ENCODE measurements at places on chromosomes 6 and 20. TPM values are rescaled to one million over a fixed set of nuclear protein-coding genes. Genes with fewer than 3 reads are reported as not detected.
A peak's percentile ranks its signal among the peaks of the same experiment; 100 is the strongest.

GRCh38 chr6:135983718-135984343, 132.3 kb downstream of the PDE7B start:
- no peak overlapping the region for H3K27ac ChIP-seq
- peaks cover 10% of the 10 kb centered on the region for H3K4me1 ChIP-seq
- H3K4me3 ChIP-seq = no peak overlapping the region
- H3K36me3 ChIP-seq = no peaks in the 10 kb centered on the region
- H3K27me3 ChIP-seq = no peaks in the 10 kb centered on the region
- DNase-seq = no peak

Gene ETV7
- polyA plus RNA-seq = 0.99 TPM

DNA sequence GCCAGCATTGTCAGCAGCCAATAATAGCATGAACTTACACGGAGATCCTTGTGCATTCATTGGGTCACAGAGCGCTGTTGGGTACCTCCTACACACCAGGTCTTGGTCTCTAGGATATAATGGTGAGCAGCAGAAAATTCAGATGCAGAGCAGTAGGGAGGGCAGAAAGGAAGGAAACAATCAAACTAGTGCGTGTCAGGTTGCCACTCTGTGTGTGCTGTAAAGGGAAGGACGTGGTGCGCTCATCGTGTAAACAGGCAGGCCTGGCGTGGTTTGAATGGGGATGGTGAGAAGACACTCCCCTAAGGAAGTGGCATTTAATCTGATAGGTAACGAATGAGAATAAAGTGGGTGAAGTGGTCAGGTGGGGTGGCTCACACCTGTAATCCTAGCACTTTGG, 336.4 kb downstream of the CDH26 start:
- DNase-seq = no peak
- H3K4me1 ChIP-seq = no peaks in the 10 kb centered on the region
- no peak overlapping the region for H3K4me3 ChIP-seq
- H3K27me3 ChIP-seq = no peaks in the 10 kb centered on the region
- H3K27ac ChIP-seq = no peak overlapping the region
- H3K36me3 ChIP-seq = no peaks in the 10 kb centered on the region

GRCh38 chr20:45918779-45919537, 7.0 kb upstream of the PLTP start:
- H3K27ac ChIP-seq = no peak overlapping the region
- no peaks in the 10 kb centered on the region for H3K36me3 ChIP-seq
- no peak for DNase-seq
- H3K27me3 ChIP-seq = no peaks in the 10 kb centered on the region
- no peak overlapping the region for H3K4me3 ChIP-seq

DNA sequence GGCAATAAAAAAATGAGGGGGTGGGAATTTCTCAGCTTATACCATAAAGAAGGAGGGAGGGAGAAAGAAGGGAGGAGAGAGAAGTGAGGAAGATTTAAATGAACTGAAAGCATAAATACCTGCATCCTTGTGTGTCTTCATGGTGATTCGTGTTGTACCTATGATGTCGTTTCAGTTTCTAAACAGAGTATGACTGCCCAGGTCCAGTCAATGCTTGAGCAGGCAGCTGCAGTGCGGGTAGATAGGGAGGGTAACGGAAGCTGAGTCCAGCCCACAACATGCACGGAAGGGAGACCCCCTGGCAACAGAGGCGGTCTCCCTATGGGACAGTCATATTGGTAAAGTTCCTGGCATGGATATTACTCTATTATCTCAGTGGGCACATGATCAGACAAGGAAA, 184.5 kb downstream of the KIF16B start:
- no peaks in the 10 kb centered on the region for H3K36me3 ChIP-seq
- no peak overlapping the region for H3K4me3 ChIP-seq
- H3K27ac ChIP-seq = no peak overlapping the region
- no peaks in the 10 kb centered on the region for H3K27me3 ChIP-seq
- no peaks in the 10 kb centered on the region for H3K4me1 ChIP-seq

GRCh38 chr6:43013097-43013842, 476 bp downstream of the MEA1 start:
- peak; percentile 57 for DNase-seq
- peaks cover 10% of the 10 kb centered on the region for H3K36me3 ChIP-seq
- peaks cover 32% of the 10 kb centered on the region for H3K4me1 ChIP-seq

DNA sequence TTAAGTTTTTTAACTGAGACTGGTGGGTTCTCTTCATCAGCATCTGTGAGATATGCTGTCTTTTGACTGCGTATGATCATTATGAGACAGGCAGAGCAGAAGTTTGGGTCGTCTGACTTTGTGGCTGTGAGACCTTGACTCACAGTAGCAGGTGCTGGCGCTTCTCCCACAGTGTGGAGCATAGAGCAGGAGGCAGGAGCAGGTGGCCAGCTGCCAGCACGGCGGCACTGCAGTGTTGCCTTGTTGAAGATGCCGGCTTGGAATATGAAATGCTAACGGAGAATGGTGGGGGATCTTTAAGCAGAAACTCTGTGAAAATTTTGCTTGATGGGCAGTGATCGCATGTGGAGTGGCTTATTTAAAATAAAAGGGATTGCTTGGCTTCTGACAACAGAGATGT, 105.0 kb downstream of the TIAM2 start:
- H3K4me1 ChIP-seq = peaks cover 22% of the 10 kb centered on the region
- H3K27ac ChIP-seq = no peak overlapping the region
- no peak overlapping the region for H3K4me3 ChIP-seq
- H3K36me3 ChIP-seq = no peaks in the 10 kb centered on the region
- no peaks in the 10 kb centered on the region for H3K27me3 ChIP-seq
- DNase-seq = no peak

- DNase-seq = no peak
- H3K36me3 ChIP-seq = no peaks in the 10 kb centered on the region
- no peaks in the 10 kb centered on the region for H3K27me3 ChIP-seq
- no peak overlapping the region for H3K4me3 ChIP-seq
- H3K27ac ChIP-seq = no peak overlapping the region
These were observed 39.6 kb downstream of the TFEB start for GRCh38 chr6:41695825-41696224.

Gene SYCP2L
- 0.13 TPM for polyA plus RNA-seq

DNA sequence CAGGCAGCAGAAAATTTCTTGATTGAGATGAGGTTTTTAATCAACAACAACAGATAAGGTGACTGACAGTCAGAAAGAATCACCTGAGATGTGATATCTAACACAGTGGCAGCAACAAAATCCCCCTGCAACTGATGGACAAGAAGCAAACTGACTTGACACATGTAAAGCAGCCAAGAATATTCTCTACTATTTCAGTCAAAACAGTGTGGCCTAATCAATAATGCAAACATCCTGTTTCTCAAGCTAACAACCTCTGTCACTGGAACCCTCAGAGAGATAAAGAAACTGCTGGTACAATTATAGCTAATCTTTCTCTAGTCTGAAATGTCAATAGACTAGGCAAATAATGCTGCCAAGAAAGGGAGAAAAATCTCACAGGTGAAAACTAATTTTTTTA, 4.6 kb upstream of the CGA start:
- H3K4me1 ChIP-seq = peaks cover 10% of the 10 kb centered on the region
- H3K27me3 ChIP-seq = no peaks in the 10 kb centered on the region
- H3K4me3 ChIP-seq = no peak overlapping the region
- no peaks in the 10 kb centered on the region for H3K36me3 ChIP-seq

- H3K4me1 ChIP-seq = no peaks in the 10 kb centered on the region
- no peak overlapping the region for H3K27ac ChIP-seq
- no peaks in the 10 kb centered on the region for H3K27me3 ChIP-seq
- DNase-seq = peak; percentile 28
- H3K36me3 ChIP-seq = no peaks in the 10 kb centered on the region
These were observed 37.0 kb upstream of the SAMHD1 start for GRCh38 chr20:36988494-36988966.

Gene CENPQ
- 8.4 TPM for polyA plus RNA-seq

- H3K27ac ChIP-seq = no peak overlapping the region
- DNase-seq = no peak
- H3K36me3 ChIP-seq = no peaks in the 10 kb centered on the region
These were observed 90.5 kb upstream of the ATXN1 start for GRCh38 chr6:16851758-16852157.

DNA sequence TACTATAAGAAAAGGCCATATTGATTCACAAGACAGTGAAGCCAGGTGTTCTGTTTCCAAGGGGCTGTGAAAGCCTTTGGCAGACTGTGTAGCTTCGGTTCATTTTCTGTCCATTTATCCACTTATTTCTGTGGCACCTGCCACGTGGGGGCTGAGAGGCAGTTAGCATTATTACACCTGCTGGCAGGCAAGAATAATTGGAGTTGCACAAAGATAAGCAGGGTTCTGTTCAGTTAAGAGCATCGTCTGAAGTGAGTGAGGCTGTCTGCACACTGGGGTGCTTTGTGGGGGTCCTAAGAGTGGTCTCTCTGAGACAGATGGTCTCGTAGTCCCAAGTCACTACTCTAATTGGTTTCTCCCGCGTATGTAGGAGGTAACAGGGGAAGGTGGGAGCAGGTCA, 60.6 kb upstream of the CCN6 start:
- DNase-seq = no peak
- H3K27ac ChIP-seq = no peak overlapping the region
- no peaks in the 10 kb centered on the region for H3K36me3 ChIP-seq
- H3K4me1 ChIP-seq = peaks cover 23% of the 10 kb centered on the region
- no peaks in the 10 kb centered on the region for H3K27me3 ChIP-seq

Gene GPLD1
- polyA plus RNA-seq = 0.09 TPM

DNA sequence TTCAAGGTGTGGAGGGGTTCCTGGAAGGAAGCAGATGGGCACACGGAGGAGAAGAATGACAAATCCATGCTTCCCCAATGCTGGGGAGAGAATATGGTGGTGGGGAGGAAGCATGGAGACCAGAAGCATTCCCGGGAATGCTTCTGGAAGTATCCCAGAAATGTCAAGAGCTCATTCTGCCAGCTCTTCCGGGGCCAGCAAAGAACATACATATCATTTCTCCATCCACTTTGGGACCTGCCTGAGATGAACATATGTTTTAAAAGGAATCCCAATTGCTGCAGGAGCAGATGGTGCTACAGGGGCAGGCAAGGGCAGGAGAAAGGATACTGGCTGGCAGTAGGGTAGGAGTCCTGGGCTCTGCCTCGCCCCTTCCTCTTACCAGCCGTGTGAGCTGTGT, 37.9 kb upstream of the CCDC167 start:
- H3K27me3 ChIP-seq = peaks cover 52% of the 10 kb centered on the region
- H3K4me3 ChIP-seq = no peak overlapping the region
- H3K27ac ChIP-seq = no peak overlapping the region

- H3K27ac ChIP-seq = no peak overlapping the region
- DNase-seq = peak; percentile 42
- no peaks in the 10 kb centered on the region for H3K4me1 ChIP-seq
These were observed 41.5 kb upstream of the ADGRF1 start for GRCh38 chr6:47083586-47084047.

Gene SLC17A1
- not detected for polyA plus RNA-seq

GRCh38 chr6:31556307-31556706, 8.9 kb downstream of the NFKBIL1 start:
- H3K27me3 ChIP-seq = no peaks in the 10 kb centered on the region
- H3K36me3 ChIP-seq = peaks cover 22% of the 10 kb centered on the region
- DNase-seq = no peak
- no peak overlapping the region for H3K4me3 ChIP-seq
- H3K4me1 ChIP-seq = peaks cover 30% of the 10 kb centered on the region

Measured in GM23248 (cell line).